ENCODE measurements at places on chromosomes 12 and 14.
A peak's percentile ranks its signal among the peaks of the same experiment; 100 is the strongest.

DNA sequence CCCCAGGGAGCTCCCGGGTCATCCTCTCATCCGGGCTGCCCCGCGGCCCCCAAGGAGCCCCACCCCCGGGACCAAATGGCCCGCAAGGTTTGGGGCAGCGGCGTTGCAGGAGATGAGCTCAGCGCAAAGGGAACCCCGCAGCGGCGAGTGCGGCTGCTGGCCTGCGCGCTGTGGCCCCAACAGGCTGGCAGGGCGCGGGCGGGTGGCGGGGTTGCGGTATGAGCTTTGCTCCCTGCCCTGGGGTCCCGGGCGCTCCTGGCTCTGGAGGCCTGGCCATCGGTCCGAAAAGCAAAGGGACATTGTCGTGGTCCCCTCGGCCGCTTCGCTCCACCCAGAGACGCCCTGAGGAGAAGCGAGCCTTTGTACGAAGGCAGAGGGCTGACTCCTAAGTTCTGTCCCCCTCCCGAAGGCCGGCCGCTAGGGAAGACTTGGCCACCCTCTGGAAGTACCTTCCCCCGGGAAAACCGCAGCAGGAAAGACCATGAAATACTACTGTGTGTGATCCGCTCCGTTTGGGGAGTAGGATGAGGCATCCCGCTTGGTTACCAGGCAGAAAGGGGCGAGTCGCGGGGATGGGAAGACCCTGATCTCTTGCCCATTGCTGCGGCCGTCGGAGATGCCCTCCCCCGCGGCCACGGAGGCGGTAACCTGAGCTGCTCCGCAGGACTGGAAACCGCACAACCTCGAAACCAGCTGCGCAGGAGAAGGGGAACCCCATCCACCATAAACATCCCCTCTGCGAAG, 620 bp upstream of the NID2 start:
- peak; percentile 49 for DNase-seq

DNA sequence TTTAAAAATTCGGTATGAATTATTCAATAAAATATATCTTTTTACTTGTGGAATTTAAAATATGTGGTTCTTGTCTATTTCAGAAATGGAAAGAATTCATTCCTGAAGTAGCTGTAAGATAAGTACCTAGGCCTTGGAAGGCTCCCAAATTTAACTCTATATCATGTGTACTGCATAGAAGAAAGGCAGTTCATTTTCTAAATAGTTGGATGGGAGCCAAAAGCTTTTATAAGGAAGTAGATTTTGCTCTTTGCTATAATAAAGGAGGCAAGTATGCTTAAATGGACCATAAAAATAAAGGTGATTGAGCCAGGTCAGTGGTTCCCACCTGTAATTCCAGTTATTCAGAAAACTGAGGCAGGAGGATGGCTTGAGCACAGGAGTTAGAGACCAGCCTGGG, 187.5 kb downstream of the ATXN7L3B start:
- DNase-seq = no peak

GRCh38 chr14:92928258-92928629, 5.3 kb downstream of the CHGA start:
- DNase-seq = no peak

- no peak for DNase-seq
Observed at GRCh38 chr14:89493406-89493805, 76.4 kb upstream of the FOXN3 start.

DNA sequence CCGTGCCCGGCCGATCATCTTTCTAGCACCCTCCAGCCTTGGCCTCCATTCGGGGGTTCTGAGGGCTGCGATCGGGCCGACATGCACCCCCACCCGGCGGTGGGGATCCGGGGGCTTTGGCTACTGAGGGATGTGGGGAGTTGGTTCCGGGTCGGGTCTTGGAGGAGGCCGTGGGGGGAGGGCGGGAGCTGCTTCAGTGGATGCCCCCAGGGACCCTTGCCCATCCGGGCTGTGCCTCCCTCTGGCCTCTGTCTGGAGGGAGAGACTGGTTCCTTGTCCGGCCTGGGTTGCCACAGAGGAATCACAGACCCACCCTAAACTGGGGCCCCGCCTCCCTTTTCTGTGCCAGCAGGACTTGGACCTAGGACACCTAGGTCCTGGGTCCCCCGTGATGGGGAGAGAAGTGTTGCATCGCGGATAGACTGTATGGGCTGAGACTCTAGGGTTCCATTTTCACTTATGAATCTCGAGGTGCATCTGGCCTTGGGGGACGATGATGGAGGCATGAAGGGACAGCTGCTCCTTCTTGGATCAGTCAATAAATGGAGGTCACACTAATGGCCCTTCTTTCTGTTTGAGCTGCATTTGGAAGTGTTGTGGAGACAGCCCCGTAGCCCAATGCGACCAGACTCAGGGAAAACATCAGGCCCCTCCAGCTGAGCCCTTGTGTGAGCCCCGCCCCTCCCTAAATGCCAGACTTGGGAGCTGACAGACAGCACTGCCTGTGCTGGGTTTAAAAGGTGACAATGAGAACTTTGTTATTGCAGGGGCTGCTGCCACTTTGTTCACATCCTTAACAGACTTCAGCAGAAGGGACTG, 577 bp downstream of the DTX3 start:
- DNase-seq = no peak

- no peak for DNase-seq
Observed at GRCh38 chr14:54133896-54134295, 177.3 kb upstream of the BMP4 start.

DNA sequence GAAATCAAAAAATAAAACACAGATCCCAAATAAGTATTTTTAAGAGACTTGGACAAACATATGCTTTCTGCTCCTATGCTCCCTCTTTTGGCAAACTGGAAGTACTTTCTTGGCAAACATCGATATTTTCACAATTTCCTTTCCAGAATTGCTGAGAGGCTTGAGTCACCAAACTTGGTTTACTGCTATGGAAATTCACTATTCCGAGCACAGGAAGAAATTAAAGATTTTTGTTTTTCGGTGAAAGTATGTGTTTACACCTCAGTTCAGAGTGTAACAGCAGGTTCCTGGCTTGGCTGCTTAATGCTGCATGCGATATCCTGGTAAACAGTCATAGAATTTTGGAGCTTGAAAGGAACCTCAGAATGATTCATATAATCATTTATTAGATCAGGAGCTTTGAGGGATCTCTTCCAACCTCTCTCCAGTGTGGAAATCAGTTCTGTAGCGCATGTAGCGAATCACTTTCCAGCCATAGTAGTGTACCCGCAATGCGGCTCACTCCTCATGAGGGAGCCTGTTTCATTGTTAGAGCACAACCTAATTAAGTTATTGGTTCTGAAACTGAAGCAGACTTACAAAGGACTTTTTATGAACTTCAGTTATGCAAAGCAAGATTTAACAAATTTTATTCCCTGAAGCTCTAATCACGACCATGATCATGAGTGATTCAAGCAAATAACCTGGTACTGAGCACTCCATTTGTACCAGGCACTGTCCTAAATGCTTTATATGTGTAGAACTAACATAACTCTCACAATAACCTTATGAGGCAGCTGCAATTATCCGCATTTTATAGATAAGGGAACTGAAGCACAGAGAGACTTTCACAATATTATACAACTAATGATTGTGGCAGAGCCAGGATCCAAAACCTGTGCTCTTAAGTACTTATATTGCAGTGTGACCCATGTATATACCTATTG, 56.4 kb upstream of the ATP2A2 start:
- DNase-seq = no peak

DNA sequence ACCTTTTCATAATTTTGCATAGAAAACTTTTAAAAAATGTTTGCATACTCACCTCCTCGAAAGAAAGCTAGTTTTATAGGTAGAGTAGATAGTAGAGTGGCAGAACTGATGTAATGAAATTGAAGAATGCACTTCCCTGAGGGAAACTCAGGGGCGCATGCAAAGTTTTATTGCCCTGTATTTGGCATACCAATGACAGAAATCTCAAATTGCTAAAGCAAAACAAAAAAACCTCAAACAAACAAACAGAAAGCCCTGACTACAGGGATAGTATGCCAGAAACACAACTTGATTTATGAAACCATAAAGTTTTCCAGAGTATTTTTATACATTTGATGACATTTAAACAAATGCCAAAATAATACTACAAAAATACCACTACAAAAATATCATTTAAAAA, 1.8 kb downstream of the RASSF9 start:
- no peak for DNase-seq

DNA sequence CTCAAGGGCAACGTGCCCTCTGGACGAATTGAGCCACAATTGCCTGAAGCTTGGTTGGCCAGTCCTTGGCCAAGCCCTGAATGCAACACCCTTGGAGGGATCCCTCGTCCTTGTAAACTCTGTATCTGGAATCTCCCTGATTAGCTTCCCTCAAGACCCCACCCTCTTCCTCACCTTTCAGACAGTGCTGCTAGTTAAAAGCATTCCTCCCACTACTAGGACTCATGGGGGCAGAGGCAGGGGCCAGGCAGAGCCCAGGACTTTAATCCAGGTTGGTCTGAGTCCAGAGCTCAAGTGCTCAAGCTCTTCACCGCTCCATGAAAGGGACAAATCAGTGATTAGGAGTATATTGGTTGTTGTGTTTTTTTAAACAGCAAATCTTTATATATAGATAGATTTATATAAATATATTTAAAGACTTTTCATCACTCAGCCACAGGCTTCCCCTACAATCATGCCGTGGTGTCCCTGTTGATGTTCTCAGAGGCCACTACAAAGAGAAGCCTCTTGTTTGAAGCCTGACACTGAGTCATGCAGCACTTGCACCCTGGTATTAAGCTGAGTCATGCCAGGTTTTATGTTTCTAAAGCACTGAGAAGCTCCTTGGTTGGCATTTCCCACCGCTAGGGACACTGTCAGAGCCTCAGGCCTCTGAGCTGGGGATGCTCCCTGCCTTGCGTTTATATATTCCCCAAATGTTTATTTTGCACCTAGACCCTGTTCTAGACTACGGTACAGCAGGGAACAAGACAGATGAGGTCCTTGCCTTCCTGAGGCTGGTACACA, 53.8 kb upstream of the GSC start:
- no peak for DNase-seq

- no peak for DNase-seq
Observed at GRCh38 chr12:18595412-18595811, 142.4 kb downstream of the PLCZ1 start.

- no peak for DNase-seq
Observed at GRCh38 chr12:109393437-109394345, 46.0 kb downstream of the MYO1H start.

- no peak for DNase-seq
Observed at GRCh38 chr12:107558816-107559382, 126.7 kb upstream of the PWP1 start.

GRCh38 chr12:66398931-66399910, 96.9 kb downstream of the HELB start:
- DNase-seq = no peak

GRCh38 chr12:123238961-123239360, 5.7 kb downstream of the MTRFR start:
- no peak for DNase-seq

DNA sequence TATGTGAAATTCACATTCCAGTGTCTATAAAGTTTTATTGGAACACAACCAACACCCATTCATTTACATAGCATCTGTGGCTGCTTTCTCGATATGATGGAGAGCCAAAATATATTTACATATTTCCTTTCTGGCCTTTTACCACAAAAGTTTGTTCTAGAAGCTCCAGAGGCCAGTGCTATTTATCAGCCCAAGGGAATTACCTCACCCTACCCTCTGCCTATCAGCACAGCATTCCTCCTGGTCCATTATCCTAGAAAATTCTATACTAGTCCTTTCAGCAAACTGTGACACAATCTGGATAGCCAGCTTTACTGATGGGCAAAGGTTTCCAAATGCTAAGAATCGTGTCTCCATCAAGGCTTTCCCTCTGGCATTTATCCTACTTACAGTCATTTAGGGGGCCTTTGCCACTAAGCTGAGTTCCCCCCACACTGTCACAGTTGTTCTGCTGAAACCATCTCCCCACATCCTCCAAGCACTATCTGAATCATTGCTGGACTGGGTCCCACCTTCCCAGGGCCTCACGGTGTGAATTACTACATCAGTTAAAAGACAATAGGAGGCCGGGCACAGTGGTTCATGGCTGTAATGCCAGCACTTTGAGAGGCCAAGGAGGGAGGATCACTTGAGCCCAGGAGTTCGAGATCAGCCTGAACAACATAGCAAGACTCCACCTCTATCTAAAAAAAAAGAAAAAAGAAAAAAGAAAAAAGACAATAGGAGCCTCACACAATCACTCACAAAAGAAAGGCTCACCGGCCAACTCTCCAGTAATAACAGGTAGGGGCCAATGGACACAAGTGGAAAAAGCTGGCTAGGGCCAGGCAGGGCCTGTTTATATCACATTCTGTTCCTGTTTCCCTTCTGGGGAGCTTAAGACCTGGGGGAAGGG, 12.1 kb downstream of the SYNE3 start:
- no peak for DNase-seq

- DNase-seq = no peak
Observed at GRCh38 chr12:94679554-94680195, 29.3 kb upstream of the TMCC3 start.

GRCh38 chr12:116919247-116919661, 8.5 kb downstream of the FBXW8 start:
- no peak for DNase-seq

GRCh38 chr12:72207079-72207478, 65.1 kb upstream of the TRHDE start:
- no peak for DNase-seq

DNA sequence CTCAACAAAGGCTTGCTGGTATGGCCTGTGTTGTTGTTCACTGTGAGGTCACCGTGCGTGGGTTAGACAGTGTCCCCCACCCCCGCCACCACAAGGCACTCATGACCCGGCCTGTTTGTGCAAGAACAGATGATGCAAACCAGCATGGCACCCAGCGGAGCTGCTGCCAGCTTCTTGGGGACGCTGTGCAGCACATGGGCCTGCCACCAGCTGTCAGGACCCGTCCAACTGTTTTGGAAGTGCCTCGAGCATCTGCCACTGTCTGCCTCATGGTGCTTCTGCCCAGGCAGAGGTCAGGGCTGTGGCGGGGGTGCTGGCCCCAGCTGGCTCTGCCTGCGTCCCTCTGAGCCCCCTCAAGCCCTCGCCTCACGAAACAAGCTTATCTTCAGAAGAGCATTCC, 1.5 kb downstream of the ASB2 start:
- no peak for DNase-seq

DNA sequence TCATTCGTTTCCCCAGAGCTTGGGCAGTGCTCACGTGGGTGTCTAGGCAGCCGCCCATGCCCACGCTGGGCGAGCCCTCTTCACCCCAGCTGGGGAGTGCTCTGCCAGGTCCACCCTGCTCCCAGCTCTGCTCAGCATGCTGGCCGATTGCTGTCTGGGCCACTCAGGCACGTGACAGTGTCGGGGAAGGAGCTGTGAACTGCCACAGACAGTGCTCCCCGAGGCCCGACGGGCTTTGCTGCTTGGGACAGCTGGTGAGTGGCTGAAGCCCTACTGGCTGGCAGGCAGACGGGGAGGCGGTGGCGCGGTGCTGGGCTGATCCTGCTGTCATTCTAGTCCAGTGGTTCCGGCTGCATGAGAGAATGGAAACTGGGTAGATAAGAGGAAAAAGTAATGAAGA, 15.8 kb downstream of the NOC4L start:
- no peak for DNase-seq
